CD4-positive, alpha-beta memory T cell (primary cell): ENCODE measurements at places on chromosomes 4 and X.

DNA sequence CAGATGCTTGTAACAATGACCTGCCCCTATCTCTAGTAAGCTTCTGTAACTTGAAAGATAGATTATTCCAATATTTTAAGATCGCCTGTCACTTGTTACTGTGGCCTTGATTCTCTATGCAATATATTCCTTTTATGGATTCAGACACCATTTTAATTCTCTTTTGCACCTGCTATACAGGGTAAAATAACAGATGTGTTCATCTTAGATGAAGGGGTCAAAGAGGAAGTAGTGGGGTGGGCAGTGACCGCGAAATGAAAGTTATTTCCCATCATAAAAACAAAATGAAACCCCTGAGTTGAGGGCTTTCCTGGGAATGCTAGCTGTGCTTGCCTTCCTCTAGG is 175.9 kb downstream of the TSPAN5 start:
- DNase-seq: no peak

GRCh38 chrX:119495734-119496726 is 27.8 kb downstream of the SLC25A5 start:
- DNase-seq: peak; percentile 14

DNA sequence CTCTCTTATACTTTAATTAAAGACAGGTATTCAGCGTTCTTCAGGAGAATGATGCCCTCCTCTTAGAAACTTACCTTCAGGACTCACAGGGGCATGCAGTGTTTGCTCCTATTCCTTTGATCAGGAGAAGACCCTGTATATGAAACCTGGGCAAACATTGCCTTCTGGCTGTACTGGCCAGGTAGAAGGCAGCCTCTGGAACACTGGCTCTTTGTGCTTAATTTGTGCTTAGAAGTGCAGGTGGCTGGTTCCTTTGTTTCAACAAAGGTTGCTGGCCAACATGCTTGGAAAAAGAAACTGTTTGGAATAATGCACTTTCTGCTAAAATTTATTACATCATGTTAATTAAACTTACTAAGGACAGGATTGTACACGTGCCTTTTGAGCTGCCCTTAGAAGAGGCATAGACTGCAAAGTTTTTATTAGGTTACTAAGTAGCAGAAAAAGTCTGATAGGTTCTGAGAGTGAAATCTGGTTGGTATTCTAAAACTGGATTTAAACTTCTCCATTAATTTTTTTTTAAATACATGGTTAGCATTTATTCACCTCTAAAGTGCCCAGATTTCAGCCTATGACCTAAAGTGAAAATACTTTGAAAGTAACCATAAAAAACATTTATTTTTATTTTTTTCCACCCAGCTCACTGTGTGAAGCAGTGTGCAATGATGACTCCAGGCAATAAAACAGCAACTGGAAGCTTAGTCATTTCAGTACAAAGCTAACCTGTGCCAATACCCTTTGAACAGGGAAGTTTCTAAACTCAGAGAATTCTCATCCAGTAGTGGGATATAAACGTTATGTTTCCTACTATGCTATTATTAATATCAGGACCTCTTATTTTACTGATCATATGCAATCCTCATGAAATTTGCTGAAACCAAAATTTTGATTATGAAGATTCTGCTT is 11.3 kb downstream of the RASSF6 start:
- DNase-seq: no peak

DNA sequence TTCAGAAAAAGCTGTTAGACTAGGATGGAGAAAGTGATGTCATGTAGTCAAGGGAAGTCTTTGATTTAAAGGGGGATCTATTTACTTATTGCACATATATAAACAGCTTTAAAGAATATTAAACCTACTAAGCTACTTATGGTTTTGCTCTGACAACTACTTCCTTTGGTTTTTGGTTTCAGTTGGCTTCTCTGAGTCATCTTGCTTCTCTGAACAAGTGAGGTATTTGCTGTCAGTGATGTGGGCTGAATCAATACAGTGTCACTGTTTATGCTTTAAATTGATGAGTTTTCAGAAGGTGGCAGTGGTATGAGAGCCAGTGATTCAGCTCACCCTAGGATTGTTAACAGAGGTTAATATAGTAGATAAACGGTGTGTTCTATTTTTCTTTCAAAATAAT is 75.1 kb downstream of the CEP44 start:
- DNase-seq: no peak

GRCh38 chrX:108699368-108699767 is 37.0 kb downstream of the IRS4 start:
- DNase-seq: no peak

DNA sequence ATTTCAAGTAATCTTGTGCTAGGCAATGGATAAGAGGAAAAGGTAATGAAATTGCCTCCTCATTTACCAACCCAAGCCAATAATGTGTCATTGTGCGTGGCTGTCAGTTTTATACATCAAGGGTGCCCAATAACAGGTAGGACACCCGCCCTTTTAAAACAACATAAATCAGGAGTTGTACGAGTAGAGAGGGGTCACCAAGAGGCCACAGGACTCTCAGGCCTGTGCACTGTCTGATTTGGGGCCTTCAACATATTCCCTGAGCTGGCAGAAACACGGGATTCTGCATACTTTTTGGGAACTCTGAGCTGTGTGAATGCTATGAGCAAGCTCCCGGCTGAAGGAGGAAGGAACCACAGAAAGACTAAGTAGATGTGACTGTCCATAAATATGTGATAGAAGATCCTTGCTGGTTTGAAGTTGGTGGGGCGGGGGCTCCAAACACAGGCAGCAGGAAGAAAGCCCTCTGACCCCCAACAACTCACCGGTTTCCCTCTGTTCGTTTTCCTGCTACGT is 82.7 kb upstream of the MAML3 start:
- DNase-seq: no peak

DNA sequence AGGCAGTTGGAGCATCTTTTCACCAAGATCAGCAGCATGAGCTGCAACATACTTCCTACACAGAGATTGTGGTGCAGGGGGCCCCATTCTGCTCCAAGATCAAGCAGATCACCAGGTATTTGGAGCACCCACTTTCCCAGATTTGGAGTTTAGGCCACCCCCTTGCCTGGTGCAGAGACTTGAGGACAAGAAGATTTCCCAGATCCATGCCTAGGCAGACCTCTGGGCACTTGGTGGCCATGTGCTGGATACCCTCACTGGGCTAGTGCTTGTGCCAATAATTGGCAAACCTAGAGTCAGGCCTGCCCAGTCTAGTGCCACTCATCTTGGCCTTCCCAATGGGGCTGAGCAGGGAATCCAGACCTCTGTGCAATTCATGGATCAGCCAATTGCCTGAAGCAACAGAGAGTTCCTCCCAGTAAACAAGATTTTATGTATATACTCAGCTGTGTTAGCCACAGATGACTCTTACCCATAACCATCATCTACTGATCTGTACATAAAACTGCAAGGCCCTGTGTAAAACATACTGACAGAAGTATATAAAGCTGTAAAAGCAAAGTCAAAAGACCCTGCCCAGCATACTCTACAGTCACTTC is 228.4 kb upstream of the EMCN start:
- DNase-seq: no peak

GRCh38 chr4:1991087-1991486 is 17.7 kb downstream of the NELFA start:
- DNase-seq: no peak

GRCh38 chrX:18582910-18583493 is 88.9 kb downstream of the RS1 start:
- no peak for DNase-seq

DNA sequence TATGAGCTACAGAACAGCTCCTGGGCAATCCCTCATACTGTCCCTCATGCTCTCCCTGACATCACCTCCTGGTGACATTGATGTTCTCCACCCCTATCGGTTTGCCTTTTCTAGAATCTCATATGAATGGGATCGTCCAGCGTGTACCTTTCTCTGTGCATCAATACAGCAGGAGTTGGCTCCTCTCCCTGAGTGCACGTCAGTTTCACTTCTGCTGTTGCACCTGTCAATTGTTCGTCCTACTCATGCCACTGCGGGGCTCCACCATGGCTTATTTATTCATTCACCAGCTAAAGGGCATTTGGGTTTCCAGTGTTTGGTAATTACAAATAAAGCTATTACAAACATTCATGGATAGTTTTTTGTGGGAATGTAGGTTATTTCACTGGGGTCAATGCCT is 269.1 kb upstream of the ZFP42 start:
- no peak for DNase-seq

GRCh38 chr4:182338063-182338462 is 94.9 kb downstream of the TENM3 start:
- DNase-seq: no peak

- no peak for DNase-seq
Measured at GRCh38 chrX:1502853-1503252, 34.1 kb downstream of the P2RY8 start.
